Fibroblast of pulmonary artery (primary cell): ENCODE measurements at places on chromosomes 7 and 10.
A peak's percentile ranks its signal among the peaks of the same experiment; 100 is the strongest.

GRCh38 chr7:93165447-93165846 lies 17.3 kb upstream of the SAMD9L start:
- DNase-seq: no peak

- no peak for DNase-seq
Measured at GRCh38 chr7:55198634-55199392, 166.3 kb upstream of the LANCL2 start.

DNA sequence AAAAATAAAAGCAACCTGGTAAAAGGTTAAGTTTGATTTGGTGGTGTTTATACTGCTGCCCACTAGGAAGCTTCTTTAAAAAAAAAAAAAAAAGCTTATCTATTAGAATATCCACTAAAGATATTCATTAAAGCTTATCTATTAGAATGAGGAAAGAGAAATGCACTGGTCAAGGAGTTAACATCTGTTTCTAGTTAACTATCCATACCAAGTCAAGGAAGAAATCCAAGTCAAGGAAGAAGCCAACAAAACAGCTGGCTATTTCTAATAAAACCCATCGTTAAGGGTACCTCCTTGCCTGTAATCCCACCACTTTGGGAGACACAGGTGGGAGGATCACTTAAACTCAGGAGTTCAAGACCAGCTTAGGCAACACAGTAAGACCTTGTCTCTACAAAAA lies 82.6 kb downstream of the JMJD1C start:
- DNase-seq: no peak

DNA sequence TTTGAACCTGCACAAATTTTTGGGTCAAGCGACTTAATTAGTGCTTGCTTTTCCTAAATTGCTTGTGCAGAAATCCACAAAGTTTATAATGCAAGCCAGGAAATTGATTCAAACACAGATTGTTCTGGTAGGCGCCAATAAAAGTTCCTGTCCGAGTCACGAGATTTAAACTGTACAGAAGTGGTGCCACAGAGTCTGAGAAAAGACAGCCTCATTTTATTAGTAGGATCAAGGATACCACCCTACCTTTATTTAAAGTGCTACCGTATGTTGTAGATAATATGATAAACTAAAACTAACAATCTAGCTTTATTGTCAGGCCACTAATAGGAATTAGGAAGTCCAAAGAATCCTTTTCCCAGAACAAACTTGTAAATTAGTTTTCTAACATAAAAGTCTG lies 696.7 kb downstream of the TNS3 start:
- DNase-seq: no peak

DNA sequence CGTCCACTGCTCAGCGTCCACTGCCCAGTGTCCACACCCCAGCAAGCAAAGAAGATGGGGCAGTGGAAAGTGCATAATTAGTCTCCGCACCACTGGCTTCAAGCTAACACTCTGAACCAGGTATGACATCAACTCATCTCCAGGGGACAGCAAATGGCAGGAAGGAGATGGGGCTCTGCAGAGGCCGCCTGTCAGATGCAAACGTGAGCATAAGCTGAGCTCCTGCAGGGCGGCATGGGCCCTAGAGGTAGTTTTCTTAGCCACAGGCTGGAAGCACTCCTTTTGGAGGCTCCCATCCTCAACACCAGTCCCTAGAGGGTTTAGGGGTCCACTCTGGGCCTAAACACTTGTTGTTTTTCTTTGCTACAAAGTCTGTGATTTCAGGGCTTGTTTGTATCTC lies 335.8 kb upstream of the MKI67 start:
- DNase-seq: no peak

- DNase-seq: no peak
Measured at GRCh38 chr7:44064791-44065430, 456 bp downstream of the PGAM2 start.

DNA sequence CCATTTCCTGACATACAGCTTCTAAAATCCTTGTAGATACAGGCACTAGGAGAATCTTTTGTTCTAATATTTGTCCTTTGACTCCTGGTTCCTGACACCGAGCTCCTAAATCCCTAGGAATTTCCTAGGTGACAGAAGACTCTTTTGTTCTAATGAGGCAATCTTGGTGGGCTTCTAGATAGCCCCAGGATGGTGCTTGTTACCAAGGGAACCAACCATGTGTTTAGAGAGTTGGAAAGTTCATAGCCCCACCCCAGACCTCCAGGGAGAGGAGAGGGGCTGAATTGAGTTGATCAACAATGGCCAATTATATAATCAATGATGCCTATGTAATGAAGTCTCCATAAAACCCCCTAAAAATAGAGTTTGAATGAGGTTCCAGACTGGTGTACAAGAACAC lies 145.1 kb downstream of the JMJD1C start:
- no peak for DNase-seq

DNA sequence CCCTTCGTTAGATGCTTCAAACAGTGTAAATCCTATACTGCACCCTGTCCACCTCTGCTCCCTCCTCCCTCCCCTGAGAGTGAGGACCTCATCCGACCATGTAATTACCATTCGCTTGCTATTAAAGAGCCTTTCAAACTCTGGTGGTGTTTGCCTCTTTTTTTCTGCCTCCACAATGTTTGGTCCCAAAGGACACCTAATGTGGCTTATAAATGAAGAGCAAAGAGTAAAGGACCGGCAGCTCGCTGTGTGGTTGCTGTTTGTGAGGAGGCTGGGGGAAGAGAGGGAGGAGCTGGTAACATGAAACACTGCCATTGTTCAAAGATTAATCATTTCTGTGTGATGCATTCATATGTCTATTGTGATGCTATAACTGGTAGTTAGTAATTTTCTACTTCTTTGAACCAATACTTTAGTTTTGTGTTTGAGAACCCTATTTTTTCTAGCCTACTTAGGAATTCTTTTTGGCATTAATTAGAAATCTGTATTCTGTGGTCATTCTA lies 27.9 kb downstream of the MTURN start:
- DNase-seq: peak; percentile 65

GRCh38 chr7:45573661-45574415 lies at the start of gene ADCY1:
ADCY1 (plus strand) TSS chr7:45574368; CDS start chr7:45574544, 176 bp downstream.
- no peak for DNase-seq

DNA sequence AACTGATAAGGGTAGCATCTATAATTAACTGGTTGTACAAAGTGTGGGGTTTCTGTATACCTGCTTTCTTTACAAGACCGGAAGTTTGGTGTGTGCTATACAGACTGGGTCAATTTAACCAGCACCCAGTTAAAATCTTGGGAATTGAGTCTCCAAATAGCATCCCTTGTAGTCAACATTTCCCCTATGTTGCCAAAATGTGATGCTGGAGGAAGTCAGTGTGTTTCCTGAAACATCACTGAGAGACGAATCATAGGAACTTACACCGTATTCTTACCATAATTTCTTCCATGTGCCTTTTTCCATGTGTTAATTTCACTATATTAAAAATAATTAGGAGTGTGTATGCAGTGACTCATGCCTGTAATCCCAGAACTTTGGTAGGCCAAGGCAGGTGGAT lies 1.7 kb downstream of the AKR1C4 start:
- DNase-seq: peak; percentile 26

DNA sequence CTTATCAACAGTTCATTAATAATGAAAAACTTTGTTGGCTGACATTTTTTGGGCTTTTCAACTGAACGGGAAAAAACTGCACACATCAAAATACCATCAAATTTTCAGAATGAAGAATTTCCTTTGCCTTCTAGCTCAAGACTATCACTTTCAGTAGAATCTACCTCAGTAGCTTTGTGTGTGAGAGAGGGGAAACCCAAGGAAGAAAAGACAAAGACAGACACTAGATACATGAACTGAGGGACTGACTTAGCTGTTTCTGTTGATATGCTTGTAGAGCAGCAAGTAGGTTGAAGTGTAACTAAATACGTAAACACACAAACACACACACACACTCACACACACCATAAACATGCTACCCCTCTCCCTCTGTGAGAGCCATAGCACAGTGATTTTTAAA lies 257.1 kb downstream of the CDK14 start:
- no peak for DNase-seq

- DNase-seq: peak; percentile 66
Measured at GRCh38 chr10:126060261-126060931, 164.0 kb downstream of the FANK1 start.

DNA sequence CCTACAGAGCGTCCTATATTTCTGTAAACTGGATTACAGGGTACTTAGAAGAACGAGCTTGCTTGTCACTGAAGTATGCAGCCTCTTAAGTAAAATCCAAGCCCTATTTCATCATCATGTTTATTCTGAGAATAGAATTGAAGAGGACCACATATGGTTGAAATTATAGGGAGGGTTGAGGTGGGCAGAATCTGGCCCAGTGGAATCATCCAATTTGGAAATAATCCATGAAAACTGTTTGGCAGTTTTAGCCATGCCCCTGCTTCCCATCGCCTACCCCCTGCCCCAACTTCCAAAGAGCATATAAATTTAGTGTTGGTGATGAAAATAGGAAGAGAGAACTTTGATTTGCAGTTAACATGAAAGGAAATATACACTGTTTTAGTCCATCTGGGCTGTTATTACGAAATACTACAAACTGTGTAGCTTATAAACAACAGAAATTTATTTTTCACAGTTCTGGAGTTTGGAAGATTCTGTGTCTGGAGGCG lies 150.4 kb downstream of the PRKG1 start:
- peak; percentile 69 for DNase-seq

DNA sequence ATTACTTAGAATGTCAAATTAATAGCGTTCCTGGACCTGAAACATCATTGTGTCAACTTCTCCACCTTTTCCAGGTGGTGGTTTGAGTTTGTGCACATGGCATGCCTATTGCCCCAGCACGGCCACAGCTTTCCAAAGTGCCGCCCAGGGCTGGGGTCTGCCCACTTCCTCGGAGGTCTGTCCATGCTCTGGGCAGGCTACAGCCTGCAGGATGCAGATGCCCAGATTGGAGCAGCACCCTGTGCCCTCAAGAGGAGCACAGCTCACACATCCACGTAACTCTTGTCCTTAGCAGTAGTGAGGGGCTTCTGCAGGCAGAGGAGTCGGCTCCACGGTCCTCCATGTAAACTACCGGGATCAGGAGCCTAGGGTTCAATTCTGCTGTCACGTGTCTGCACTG lies 238.6 kb downstream of the EBF3 start:
- DNase-seq: no peak

DNA sequence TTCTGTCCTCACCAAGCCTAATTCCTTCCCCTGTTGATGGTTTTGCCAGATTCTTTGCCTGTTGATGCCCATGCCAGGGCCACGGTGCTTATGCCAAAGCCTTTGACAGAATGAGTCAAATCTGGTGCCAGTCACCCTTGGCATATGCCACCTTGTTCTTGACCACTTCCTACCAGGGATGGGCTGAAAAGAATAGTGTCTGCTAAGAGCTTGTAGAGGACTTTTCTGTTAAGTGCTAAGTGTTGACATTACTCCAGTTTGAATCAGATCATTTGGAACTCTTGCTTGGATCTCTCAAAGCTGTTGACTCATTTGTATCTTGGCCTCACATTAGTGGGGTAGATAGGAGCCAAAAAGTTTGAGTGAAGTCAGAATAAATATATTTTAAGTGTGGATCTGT lies 661.2 kb downstream of the AUTS2 start:
- DNase-seq: no peak

DNA sequence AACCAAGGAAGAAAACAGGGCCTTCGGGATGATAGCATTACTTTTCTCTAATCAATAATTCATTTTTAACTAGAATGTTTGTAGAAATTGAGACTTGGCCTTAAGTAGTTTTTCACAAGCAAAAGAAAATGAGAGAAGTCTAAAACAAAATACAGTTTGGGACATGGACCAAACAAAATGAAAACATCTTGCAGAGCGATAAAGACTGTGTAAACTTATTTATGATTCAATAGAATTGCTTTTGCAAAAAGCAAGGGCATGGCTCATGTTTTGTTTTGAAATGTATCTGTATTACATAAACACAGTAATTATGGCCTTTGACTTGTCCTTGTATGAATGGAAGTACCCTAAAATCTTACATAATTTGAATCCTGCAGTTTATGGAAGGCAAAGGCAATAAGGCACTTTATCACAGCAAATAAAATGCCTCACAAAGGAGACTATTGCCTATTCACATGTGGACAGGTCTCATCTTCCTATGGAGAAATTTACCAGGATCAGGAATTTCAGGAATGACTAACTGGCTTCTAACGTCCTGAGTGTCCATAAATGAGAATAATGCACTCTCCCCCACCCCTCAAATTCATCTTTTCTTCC lies 295.2 kb downstream of the PTEN start:
- no peak for DNase-seq

- DNase-seq: no peak
Measured at GRCh38 chr7:105979405-105979804, 16.3 kb downstream of the CDHR3 start.

DNA sequence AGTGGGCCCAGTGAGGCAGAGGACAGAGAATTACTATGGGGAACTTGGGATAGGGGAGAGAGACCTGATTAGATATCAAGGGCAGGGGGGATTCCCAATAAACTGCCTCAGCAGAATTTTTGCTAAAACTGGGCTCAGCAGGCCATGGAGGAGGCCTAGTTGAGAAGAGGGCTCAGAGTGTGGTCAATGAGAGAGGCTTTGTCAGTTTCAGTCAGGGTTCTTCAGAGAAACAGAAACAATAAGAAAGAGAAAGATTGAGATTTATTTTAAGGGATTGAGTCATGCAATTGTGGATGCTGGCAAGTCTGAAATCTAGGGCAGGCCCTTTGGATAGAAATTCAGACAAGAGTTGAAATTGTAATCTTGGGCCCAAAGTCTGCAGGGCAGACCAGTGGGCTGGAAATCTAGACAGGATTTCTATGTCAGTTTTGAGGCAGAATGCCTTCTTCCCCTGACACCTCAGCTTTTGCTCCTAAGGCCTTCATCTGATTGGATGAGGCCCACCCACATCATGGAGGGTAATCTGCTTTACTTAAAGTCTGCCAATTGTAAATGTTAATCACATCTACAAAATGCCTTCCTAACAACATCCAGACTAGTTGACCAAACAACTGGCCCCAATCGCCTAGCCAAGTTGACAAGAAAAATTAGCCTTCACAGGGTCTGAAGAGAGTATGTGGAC lies 33.5 kb upstream of the CCSER2 start:
- no peak for DNase-seq

- DNase-seq: peak; percentile 68
Measured at GRCh38 chr10:29926693-29927048, 132.7 kb downstream of the JCAD start.

- peak; percentile 86 for DNase-seq
Measured at GRCh38 chr7:137903382-137904169, 56.8 kb upstream of the DGKI start.

DNA sequence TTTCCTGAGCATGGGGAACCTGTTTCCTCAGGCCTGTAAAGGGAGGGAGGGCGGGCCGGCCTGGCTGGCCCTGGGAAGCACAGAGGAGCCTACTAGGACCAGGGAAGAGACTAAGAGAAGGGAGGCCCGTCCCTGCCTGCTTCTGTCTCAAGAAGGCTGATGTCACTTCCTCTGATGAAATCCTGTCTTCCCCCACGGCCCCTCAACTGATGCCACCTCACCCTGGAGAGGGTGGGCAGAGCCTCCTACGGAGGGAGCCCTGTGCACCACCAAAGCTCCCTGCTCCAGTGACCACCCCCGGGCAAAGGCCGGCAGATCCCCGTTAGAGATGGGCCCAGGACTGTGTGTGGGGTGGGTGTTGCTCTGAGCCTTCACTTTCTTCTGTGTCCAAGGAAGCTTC lies 1.0 kb upstream of the PILRA start:
- peak; percentile 85 for DNase-seq

GRCh38 chr10:125448596-125448995 lies 234.4 kb downstream of the TEX36 start:
- no peak for DNase-seq

GRCh38 chr10:70054902-70055301 lies 2.3 kb downstream of the MACROH2A2 start:
- no peak for DNase-seq
